ENCODE measurements at places on chromosomes 2 and 18.

DNA sequence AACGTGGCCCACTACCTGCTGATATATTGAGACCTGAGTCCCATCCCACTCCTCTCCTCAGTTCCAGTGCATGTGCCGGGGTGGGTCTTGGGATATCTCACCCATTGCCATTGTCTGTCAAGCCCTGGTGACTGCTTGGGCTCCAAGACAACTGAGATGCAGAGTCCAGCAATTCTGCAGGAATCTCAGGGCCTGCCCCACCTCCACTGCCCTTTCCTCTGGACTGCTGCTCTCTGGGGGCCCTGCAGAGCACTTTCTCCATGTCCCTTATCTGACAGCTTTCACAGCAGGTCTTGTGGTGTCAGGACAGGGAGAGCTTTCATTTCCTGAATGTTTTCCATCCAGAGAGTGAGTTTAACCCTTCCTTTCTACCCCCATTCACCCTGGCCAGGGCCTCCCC lies 152.9 kb downstream of the ARL4C start:
- no peak for DNase-seq

- DNase-seq = no peak
Measured at GRCh38 chr2:172438741-172439508, 11.5 kb downstream of the ITGA6 start.

- DNase-seq = no peak
Measured at GRCh38 chr2:173521450-173522192, 166.9 kb downstream of the CDCA7 start.

GRCh38 chr18:49500201-49500921 lies 13.3 kb upstream of the C18orf32 start:
- no peak for DNase-seq

GRCh38 chr2:107137706-107138105 lies 251.7 kb upstream of the ST6GAL2 start:
- no peak for DNase-seq

GRCh38 chr2:29817801-29818680 lies 103.3 kb downstream of the ALK start:
- DNase-seq = no peak

DNA sequence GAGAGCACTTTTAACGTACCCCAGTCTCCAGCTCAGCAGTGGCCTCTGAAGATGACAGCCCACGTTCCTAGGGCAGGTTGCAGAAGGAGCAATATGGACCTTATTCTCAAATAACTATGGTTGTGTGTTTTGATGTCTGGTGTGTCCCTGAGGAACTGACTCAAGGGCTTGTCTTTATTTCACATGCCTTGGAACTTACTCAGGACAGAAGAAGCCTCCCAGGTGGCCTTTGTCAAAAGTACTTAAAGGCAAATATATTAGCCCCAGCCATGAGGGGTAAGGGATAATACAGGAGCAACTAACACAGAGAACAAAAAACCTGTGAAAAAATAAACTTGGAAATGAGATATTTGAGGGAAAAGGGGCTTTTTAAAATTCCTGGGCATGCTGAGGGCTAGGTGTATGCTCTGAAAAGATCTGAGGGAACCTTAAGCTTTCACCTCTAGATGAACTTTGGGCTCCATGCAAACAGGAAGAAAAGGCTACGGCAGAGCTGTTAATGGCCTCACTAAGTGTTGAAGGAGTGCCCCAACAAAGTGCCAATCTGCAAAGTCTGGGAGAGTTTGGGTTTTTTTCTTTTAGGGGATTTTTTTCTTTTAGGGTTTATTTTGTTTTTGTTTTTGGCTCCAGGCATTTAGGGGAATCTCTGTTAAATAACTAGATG lies 40.3 kb downstream of the SRBD1 start:
- DNase-seq = no peak

GRCh38 chr2:193482557-193482956 lies 1287.8 kb upstream of the TMEFF2 start:
- no peak for DNase-seq

DNA sequence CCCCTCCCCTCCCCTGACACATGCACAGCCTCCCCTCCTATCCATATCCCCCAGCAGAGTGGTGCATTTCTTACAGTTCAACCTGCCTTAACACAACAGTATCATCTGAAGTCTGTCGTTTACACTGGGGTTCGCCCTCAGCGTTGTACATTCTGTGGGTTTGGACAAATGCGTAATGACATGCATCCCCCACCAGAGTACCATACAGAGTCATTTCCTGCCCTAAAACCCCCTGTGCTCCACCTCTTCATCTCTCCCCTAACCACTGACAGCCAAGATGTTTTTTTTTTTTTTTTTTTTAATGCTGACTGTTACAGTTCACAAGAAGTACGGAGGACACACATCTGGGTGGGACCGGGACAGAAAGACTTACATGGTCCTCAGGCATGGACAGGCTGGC lies 22.6 kb downstream of the POMC start:
- no peak for DNase-seq

DNA sequence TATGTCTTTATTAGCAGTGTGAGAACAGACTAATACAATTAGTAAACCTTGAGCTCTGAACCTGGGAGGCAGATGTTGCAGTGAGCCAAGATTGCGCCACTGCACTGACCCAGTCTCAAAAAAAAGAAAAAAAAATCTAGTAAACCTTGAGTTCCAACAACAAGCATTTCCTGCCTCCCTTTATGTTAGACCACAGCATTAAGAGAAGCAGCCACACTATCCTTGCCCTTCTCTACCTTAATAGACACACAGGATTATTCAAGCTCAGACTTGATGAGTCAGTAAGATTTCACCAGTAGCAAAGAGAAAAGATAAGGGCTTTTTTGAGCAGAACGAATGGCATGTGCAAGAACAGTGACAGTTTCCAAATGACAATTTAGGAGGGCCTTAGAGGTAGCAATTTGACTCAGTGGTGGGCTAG lies 18.0 kb upstream of the GLS start:
- DNase-seq = no peak

DNA sequence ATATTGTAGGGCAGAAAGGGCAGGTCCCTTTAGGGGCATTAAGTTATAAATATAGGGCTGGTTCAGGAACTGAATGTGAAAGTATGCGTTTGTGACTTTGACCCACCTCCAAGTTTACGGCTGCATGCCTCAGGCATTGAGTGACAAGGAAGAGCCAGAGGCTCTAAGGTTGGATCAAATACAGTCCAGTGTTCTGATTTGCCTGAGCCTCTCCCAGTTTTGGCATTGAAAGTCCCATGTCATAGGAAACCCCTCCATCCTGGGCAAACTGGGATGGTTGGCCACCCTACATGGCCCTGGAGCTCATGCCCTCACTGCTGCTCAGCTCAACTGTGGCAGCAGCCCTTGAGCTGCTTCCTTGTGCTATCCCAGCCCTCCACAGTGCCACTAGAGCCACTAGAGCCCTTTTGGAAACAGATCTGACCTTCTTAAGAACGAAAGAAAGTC lies 29.9 kb downstream of the HK2 start:
- no peak for DNase-seq

- DNase-seq = no peak
Measured at GRCh38 chr2:59184276-59185020, 943.3 kb upstream of the FANCL start.

DNA sequence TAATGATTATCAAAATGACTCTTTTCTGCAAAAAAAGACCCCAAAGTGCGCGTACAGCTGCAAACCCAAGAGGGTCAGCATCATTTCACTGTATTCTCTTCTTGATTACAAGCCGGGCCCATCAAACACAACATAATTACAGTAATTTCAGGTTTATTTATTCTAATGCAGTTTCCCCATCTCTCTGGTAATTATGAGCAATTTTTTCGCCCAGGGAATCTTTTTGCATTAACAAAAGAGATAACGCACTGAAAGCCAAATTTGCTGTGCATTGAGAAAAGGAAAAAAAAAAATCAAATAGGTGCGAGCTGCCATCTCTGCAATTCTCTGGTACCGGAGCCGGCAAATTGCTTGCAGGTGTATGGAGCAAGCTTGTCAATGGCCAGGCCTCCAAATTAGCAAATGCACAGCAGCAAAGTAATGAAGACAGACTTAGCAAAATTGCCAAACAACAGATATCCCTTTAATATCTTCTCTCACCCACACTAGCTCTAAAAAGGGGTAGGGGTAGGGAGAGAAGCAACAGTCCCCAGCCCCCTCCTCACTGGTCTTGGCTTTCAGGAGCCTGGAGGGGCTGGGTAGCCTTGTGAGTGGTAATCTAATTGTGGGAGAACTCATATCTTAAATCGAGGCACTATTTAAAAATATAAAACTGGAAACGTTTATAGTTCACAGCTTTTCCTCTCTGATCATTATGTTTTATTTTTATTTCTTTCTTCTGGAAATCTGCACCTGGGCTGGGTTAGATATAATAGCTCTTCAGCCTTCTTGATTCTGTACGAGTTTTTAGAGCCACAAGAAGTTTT lies 6.7 kb downstream of the DLX1 start:
- DNase-seq = no peak

GRCh38 chr2:100470898-100471514 lies 724 bp downstream of the NMS start:
- DNase-seq = peak; percentile 75

- no peak for DNase-seq
Measured at GRCh38 chr2:9988320-9988719, 36.8 kb downstream of the GRHL1 start.

DNA sequence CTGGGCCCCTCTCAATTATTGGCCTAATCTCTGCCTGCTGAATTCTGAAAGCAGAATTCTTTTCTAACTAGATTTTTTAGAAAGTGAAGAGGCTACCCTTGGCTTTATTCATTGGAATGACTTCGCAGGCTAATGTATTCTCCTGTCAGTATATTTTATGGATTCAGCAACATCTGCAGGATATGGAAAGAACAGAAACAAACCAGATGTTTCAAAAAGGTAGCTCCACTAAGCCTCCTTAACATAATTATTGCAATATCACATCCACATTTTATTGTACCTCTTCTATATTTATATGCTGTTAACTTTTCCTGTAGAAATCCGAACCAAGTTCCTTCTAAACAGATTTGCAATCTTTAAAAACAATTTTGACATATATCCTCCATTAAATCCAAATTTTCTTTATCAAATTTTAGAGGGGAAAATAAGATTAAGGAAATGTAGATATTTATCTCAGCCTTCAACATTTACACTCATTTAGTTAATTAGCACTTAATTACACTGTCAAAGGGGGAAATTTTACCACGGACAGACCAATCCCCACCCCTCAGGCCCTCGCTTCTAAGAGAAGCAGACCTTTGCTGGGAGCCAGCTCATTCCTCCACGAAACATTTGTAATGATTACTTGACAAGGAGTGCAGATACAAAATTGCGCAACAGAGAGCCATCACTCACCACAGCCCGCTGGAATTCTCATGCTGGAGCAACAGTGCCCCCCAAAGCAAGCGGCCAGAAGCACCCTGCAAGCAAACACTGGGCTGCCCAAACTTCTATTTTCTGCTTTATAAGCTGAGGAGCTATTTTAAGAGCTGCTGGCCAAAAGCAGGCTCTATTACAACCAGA lies 253.4 kb downstream of the ETAA1 start:
- DNase-seq = peak; percentile 85

GRCh38 chr2:75853436-75853835 lies 142.7 kb upstream of the GCFC2 start:
- DNase-seq = no peak

DNA sequence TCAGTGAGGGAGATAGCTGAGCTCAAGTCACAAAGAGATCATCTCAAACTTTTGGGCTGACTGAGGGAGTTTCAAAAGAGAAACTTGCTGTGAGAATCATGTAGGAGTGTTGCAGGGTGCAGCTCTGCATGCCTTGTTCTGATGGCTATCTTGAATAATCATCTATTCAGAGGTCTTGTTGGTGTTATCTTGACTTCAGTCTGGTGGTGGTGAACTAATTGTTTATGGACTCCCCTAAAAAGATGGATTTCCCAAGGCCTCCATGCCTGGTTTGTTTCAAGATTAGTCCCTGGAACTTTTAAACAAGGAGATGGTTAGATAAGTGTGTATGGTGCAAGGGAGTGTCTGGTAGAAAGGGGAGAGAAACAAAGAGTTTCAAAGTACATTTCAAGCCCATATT lies 29.8 kb downstream of the SLC39A6 start:
- no peak for DNase-seq

- no peak for DNase-seq
Measured at GRCh38 chr2:20487392-20488174, 40.7 kb downstream of the RHOB start.

- DNase-seq = no peak
Measured at GRCh38 chr2:42009657-42010580, 37.9 kb upstream of the PKDCC start.

GRCh38 chr2:161420406-161421074 lies 4.4 kb downstream of the TBR1 start:
- DNase-seq = no peak

- DNase-seq = no peak
Measured at GRCh38 chr2:45004562-45005191, 4.6 kb downstream of the SIX2 start.

DNA sequence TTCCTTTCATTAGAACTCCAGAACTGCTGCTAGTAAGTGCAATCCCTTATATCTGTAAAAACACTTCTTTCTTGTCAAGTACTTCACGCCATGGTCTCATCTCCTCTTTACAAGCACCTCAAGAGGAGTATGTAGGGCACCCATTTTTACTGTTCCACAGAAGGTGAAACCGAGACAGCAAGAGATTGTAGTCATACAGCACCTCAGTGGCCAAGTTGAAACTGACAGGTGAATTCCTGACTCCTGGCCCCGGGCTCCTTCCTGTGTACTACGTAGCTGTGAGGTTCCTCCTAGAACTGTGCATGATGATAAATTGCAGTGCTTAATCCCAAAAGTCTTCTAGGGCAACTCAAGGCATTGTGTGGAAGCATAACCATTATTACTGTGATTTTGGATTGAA lies 131.5 kb upstream of the MEIS1 start:
- no peak for DNase-seq

DNA sequence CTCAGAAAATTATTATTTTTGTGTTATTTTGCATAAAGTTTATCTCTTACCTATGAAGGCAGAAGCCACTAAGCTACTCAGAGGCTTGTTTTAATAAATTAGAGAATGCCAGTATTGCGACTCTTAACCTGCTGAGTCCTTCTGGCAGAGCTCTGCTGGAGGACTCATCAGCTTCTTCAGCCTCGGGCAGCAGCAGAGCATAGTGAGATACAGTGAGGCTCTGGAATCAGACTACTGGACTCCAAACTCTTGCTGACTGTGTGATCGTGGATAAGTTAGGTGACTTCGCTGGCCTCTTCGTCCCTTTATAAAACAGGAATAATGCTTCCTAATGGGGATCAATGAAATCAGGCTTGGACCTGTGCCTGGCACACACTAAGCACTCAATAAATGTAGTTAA lies 1.7 kb downstream of the PTRHD1 start:
- no peak for DNase-seq

DNA sequence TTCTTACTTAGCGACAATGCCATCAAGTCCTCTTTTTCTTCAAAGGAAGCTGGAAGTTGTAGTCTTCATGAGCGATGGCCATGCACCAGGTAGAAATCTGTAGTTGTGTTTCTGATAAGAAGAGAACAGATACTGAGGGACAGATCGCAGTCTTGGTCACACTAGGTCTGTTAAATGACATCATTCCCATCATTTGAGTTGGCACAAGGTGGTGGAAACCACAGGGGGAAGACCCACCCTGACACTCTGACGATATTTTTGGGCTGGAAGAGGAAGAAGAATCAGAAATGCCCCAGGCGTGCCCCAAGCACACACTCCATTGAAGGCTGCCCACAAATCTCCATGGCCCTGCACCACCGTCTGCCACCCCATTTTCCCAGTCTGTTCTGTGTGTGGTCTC lies 89.0 kb upstream of the BOD1L2 start:
- no peak for DNase-seq

- DNase-seq = no peak
Measured at GRCh38 chr2:138503087-138503442, 1.5 kb downstream of the SPOPL start.

Data from left forelimb (tissue), 1 donor.